ENCODE measurements at places on chromosomes 12 and 14.

DNA sequence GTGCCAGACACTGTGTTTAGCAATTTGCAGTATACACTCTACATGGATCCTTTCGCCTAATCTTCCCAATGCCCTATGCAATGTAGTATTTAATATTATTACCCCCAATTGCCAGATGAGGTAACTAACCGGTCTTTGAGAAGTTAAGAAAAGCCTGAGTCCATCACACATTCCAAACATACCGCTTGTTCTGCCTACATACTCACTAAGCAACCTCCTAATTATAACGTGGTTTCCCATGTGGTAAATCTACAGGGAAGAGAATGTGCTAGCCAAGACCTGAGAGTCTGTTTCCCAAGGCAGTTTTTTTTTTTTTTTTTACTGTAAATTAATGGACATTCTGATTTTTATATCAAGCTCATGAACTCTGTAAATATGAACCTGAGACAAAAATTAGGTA is 37.2 kb downstream of the ATP2B1 start:
- no peak for DNase-seq

- no peak for DNase-seq
Observed at GRCh38 chr14:36647417-36647823, 14.2 kb upstream of the PAX9 start.

DNA sequence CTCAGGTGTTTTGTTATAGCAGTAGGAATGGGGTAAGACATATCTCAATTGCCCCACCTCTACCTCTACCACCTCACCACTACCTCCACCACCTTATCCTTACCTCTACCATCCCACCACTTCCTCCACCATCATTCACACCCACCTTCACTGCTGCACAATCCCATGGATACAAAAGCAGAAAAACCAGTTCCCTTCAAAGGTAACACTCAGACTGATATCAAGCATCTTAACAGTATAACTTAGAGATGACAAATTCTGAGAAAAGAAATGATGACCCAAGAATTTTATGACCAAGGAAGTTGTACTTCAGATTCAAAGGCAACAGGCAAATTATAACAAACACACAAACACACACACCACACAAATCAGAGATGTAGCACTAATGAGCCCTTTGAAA is 189.4 kb downstream of the NUAK1 start:
- DNase-seq = no peak

DNA sequence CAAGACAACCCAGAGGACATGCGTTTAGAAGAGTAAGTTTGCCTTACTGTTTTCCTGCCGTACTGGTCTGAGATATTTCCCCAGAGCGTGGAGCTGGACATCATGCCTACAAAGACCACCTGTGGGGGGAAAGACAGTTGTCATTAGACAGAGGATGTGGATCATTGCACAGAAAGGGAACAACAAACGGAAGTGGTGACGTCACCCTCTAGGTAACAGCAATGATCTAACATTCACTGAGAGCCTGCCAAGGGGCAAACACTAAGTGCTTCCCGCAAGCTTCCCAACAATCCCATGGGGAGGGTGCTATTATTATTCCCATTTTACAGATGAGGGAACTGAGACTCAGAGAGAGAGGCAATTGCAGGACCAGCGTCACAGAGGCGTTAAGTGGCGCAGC is 48.5 kb downstream of the SVOP start:
- no peak for DNase-seq

- no peak for DNase-seq
Observed at GRCh38 chr14:42110167-42110566, 503.5 kb downstream of the LRFN5 start.

GRCh38 chr12:52029685-52030084 is 21.6 kb upstream of the NR4A1 start:
- DNase-seq = no peak

- DNase-seq = no peak
Observed at GRCh38 chr14:38994731-38995130, 108.3 kb downstream of the SEC23A start.

DNA sequence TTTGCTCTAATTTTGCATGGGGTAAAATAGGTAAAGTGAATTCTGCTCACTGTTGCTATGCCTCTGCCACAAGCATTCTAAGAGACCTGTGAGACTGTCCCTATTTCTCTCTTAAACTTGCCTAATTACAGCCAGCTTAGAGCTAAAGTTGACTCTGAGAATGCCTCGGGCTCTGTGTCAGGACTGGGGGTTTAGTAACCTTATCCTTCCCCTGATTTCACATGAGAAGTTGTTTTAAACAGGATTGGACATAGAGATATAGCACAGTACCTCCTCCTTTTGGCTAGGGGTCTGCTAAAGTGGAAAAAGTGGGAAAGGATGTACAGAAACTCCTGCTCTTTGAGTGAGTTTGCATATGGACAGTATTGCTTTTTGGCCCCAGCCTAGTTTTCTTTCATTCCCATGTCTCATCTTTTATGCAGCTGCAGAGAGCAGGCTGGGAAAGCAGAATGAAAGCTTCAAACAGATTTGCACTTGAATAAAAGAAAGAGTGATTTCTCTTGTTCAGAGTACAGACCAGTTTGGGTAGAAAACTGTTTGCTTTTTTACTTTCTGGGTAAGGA is 122.0 kb downstream of the RAD51B start:
- DNase-seq = no peak

- no peak for DNase-seq
Observed at GRCh38 chr12:57138526-57139272, 8.7 kb downstream of the LRP1-AS start.

GRCh38 chr12:124813782-124814181 is 49.9 kb downstream of the SCARB1 start:
- DNase-seq = no peak

- no peak for DNase-seq
Observed at GRCh38 chr12:88227871-88228270, 85.8 kb downstream of the TMTC3 start.

DNA sequence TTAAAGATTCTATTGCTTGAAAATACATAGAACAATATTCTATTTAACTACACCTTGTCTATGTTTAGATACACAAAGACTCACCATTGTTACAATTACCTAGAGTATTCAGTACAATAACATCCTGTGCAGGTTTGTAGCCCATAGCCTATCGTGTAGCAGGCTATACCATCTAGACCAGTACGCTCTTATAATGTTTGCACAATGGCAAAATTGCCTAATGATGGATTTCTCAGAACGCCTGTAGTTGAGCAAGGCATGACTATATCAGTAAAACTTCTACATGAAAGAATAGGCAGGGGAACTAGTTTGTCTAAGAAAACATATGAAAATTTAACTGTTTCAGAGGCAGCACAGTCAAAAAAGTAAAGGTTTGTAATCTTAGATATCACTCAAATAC is 375.9 kb downstream of the DAD1 start:
- no peak for DNase-seq

DNA sequence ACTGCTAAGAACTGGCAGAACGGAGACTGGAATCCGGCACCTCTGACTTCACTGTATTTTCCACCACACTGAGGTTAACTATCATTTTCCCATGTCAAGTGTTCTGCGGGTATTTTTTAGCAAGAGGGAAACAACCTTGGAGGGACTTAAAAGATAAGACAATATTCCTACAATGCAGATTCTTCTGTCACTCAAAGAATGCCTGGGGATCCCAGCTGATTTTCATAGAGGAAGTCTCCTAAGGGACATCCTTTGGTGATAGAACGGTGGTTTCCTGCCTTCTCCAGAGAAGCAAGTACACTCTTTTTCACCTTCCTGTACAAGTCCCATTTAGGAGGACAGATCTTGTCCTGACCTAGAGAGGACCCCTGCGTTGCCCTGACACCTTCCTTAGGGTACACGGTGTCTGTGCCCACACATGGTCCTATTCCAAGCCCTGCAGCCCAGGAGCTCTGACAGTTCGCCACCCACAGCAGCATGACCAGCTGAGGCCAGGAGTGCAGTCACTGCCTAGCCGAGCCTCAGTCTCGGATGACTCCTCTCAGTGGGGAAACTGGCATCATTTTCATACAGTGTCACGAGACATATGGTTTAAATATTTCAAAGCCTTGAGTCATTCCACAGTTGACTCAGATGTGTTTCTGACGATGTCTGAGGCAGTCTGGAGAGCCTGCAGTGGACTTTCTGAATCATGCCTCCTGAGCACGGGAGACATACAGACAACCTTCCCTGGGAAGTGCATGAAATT is 181.3 kb upstream of the FKBP4 start:
- peak; percentile 67 for DNase-seq

DNA sequence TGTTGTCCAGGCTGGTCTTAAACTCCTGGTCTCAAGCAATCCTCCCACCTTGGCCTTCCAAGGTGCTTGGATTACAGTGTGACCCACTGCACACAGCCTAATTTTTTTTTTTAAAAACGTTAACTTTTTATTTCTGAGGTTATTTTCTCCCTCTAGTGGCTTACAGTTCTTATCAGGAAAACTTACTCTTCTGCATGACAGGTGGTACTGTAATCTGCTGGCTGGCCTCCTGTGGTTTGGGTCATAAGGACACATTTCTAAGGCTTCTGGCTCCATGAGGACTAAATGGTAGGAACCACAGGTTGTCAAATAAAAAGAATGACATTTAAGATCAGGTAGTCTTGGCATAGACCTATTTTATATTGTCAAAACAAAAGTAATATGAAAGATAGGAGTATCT is 7.7 kb upstream of the NCKAP1L start:
- no peak for DNase-seq

- DNase-seq = no peak
Observed at GRCh38 chr12:92739113-92739512, 36.3 kb downstream of the PLEKHG7 start.

- DNase-seq = no peak
Observed at GRCh38 chr14:105211086-105211757, 30.1 kb upstream of the NUDT14 start.

DNA sequence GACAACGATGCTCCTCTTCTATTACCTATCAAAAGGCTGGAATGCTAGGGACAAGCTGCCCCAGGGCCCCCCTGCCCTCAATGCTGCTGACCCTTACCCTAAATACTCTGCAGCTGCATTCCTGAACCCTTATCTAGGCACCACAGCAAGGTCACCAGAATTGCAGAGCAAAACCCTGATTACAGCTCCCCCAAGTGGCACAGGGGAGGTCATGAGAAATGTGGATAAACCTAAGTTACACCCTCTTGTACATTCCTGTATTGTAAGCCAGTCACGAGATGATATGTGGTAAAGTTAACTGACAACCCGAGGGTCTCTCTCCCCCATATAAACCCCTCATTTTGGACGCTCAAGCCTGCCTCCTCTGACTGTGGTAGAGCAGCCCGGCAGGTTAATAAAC is 411.8 kb upstream of the STXBP6 start:
- no peak for DNase-seq

Measured in Panc1 (cell line).